GM04503 (cell line): ENCODE measurements at places on chromosomes 1 and 21.

- DNase-seq = no peak
Measured at GRCh38 chr1:50488876-50489275, 65.6 kb upstream of the DMRTA2 start.

GRCh38 chr1:224637515-224637914 lies 21.4 kb downstream of the CNIH3 start:
- no peak for DNase-seq

DNA sequence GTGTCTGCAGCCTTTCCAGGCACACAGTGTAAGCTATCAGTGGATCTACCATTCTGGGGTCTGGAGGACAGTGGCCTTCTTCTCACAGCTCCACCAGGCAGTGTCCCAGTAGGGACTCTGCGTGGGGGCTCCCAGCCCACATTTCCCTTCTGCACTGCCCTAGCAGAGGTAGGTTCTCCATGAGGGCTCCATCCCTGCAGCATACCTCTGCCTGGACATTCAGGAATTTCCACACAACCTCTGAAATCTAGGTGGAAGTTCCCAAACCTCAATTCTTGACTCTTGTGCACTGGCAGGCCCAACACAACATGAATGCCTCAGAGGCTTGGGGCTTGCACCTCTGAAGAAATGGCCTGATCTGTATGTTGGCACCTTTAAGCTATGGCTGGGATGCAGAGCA lies 6.8 kb downstream of the CRYZ start:
- DNase-seq = no peak

GRCh38 chr1:167911413-167911812 lies 2.5 kb downstream of the ADCY10 start:
- DNase-seq = no peak

- no peak for DNase-seq
Measured at GRCh38 chr1:235468004-235468403, 36.2 kb downstream of the B3GALNT2 start.

- no peak for DNase-seq
Measured at GRCh38 chr1:94714152-94714551, 106.0 kb upstream of the SLC44A3 start.

DNA sequence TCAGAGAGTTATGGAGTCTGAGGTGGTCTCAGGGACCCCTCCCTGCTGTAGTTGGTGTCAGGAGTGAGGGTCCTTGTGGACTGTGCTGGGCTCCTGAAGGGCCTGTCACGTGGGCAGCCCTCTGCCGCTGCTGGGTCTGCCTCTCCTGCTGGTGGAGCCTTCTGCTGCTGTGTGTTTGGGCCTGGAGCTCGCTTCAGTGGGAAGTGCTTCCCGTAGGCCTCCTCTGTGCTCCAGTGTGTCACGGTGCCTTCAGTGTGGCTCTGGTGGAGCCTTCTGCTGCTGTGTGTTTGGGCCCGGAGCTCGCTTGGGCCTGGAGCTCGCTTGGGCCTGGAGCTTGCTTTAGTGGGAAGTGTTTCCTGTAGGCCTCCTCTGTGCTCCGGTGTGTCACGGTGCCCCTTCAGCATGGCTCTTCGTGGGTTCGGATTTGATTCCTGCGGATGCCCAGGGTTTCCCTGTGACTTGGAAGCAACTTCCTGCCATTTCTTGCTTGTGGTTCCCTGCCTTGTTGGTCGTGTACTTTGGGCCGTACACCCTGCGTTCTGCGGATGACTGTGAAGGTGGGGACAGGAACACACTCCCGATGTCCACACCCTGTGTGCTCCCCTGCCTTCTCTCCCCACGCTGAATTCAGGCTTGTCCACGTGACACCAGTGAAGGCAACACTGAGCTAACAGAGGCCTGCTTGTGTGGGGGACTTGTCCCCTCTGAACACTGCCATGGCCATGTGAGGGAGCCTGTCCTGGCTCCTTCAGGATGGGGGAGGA lies 19.5 kb downstream of the C1orf174 start:
- DNase-seq = no peak

- no peak for DNase-seq
Measured at GRCh38 chr1:44842862-44843655, at the start of gene PTCH2. Gene PTCH2 (minus strand): TSS chr1:44843253. CDS start chr1:44842932, 321 bp downstream.

DNA sequence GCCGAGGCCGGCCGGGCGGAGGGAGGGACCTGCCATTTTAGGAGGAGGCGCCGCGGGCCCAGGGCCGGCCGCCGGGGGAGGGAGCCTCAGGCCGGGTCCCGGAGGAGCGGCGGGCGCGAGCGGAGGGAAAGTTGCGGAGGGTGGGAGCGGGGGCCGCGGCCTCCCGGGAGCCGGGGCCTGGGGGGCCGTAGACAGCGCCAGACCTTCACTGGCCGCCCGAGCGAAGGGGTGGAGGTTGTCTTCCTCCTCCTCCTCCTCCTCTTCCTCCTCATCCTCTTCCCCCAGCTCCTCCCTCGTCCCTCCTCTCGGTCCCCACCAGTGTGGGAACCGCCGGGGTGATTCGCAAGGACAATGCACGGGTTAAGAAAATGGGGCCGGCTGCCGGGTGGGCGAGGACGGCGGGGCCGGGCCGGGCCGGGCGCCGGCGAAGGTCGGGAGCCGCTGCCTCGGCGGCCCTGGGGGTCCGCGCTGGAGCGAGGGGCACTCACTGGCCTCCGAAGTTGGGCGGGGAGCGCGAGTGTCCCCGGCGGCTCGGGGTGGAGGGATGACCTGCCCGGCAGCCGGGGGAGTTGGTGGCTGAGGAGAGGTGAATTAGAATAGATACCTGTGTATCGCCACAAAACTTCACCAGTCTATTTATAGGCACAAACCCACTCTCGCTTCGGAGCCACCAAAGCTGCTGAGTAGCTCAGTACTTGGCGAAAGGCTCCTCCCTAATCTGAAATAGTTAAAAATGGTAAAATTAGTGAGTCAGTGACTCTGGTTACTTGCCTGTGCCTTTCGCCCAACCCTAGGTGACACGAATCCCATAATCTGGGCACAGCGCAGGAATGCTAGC lies 1.3 kb downstream of the DYRK1A start:
- no peak for DNase-seq

- no peak for DNase-seq
Measured at GRCh38 chr1:37159102-37159501, 124.8 kb upstream of the GRIK3 start.

DNA sequence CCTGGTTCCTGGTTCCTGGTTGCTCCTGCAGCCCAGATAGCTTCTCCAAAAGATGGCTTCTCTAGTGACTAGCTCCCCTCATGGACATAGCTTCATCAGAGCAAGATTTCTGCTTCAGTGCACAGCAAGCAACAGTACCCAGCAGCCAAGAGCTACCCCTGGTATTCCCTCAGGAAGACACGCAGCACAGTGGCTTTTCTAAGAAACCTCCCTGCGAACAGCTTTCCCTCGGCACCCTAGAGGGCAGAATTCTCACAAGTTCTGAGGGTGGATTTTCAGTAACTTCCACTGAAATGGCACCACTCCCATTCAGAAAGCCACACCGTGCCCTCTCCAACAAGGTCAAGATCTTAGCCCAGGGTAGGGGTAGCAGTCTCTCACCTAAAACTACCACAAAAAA lies 128.2 kb downstream of the EIF4G3 start:
- no peak for DNase-seq

GRCh38 chr1:180945151-180945550 lies 32.5 kb downstream of the KIAA1614 start:
- no peak for DNase-seq
